T-helper 2 cell treated with Interferon-gamma antibody and Interleukin-4, amounts not matched to agents 5 μg/mL and 100 μg/mL, for 36 hours (primary cell): ENCODE measurements at places on chromosomes 6 and 20.
A peak's percentile ranks its signal among the peaks of the same experiment; 100 is the strongest.

GRCh38 chr6:110137924-110138887 lies 41.3 kb downstream of the WASF1 start:
- peaks cover 2% of the 10 kb centered on the region for H3K27me3 ChIP-seq
- no peak for DNase-seq
- no peak overlapping the region for H3K4me3 ChIP-seq
- H3K36me3 ChIP-seq, result no peaks in the 10 kb centered on the region
- H3K4me1 ChIP-seq, result no peaks in the 10 kb centered on the region

- peak overlapping the region; percentile 78 for H3K4me3 ChIP-seq
- peaks cover 6% of the 10 kb centered on the region for H3K27me3 ChIP-seq
- H3K27ac ChIP-seq, result no peak overlapping the region
These were observed 57.2 kb upstream of the ARID1B start for GRCh38 chr6:156719720-156720563.

GRCh38 chr6:94213226-94213625 lies 793.9 kb upstream of the EPHA7 start:
- no peak overlapping the region for H3K27ac ChIP-seq
- no peak for DNase-seq
- no peaks in the 10 kb centered on the region for H3K4me1 ChIP-seq
- no peak overlapping the region for H3K4me3 ChIP-seq

GRCh38 chr6:44020148-44020547 lies 107.1 kb downstream of the MRPL14 start:
- H3K4me3 ChIP-seq, result no peak overlapping the region
- no peaks in the 10 kb centered on the region for H3K4me1 ChIP-seq
- no peak overlapping the region for H3K27ac ChIP-seq
- no peaks in the 10 kb centered on the region for H3K27me3 ChIP-seq
- H3K36me3 ChIP-seq, result no peaks in the 10 kb centered on the region

GRCh38 chr6:124977067-124977908 lies 15.1 kb downstream of the RNF217 start:
- H3K4me1 ChIP-seq, result no peaks in the 10 kb centered on the region
- DNase-seq, result no peak
- H3K27ac ChIP-seq, result no peak overlapping the region
- H3K36me3 ChIP-seq, result no peaks in the 10 kb centered on the region
- H3K27me3 ChIP-seq, result no peaks in the 10 kb centered on the region

GRCh38 chr6:95232446-95232845 lies 344.9 kb upstream of the MANEA start:
- H3K27ac ChIP-seq, result no peak overlapping the region
- H3K4me1 ChIP-seq, result no peaks in the 10 kb centered on the region
- H3K4me3 ChIP-seq, result no peak overlapping the region
- no peaks in the 10 kb centered on the region for H3K27me3 ChIP-seq
- no peak for DNase-seq

GRCh38 chr20:39960522-39961428 lies 728.3 kb downstream of the MAFB start:
- no peak overlapping the region for H3K27ac ChIP-seq
- no peaks in the 10 kb centered on the region for H3K36me3 ChIP-seq
- DNase-seq, result no peak
- no peaks in the 10 kb centered on the region for H3K4me1 ChIP-seq
- no peak overlapping the region for H3K4me3 ChIP-seq
- H3K27me3 ChIP-seq, result no peaks in the 10 kb centered on the region

DNA sequence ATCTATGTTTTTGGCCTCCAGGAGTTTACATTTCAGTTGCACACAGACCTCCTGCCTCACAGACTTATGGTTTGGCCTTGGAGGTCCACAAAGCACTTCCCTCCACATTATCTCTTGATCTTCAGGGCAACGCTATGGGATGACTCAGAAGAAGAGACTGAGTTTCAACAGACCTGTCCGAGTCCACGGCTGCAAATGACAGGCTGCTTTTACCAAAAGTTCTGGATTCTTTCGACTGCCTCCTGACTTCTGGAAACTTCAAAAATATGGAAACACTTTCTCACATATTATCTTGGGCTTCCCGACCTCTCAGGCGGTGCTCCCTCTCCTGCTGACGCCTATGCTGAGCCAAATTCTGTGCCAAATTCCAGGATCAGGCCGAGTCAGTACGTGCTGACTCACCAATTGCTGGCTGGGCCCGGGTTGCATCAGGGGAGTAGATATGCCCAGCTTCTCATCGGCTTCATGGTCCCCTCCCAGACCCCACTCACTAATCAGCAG lies 190.2 kb downstream of the BMP7 start:
- no peak for DNase-seq
- no peak overlapping the region for H3K27ac ChIP-seq
- H3K36me3 ChIP-seq, result no peaks in the 10 kb centered on the region

- no peaks in the 10 kb centered on the region for H3K27me3 ChIP-seq
- no peak overlapping the region for H3K27ac ChIP-seq
These were observed 646.0 kb upstream of the MARCKS start for GRCh38 chr6:113211170-113211569.

DNA sequence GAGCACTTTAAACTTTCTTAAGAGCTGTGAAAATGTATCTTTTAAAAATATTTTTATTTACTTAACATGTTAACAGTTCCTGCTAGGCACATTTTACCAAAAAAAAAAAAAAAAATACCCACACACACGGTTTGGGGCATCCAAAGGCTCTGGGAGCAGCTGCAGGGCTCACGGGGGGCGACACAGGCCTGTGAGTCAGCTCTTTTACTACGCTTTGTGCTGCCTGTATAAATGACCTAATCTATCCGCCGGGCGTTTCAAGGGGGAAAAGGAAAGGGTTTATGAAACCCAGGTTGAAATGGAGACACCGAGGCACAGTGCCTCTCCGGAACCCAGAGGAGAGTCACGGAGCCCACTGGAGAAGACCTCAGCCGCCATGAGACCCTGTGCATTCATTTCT lies 40.4 kb downstream of the DLL1 start:
- H3K27me3 ChIP-seq, result peaks cover 4% of the 10 kb centered on the region
- no peak for DNase-seq
- H3K27ac ChIP-seq, result no peak overlapping the region
- no peak overlapping the region for H3K4me3 ChIP-seq
- no peaks in the 10 kb centered on the region for H3K4me1 ChIP-seq

GRCh38 chr6:105607636-105608621 lies 205.0 kb upstream of the PREP start:
- no peaks in the 10 kb centered on the region for H3K36me3 ChIP-seq
- peaks cover 7% of the 10 kb centered on the region for H3K27me3 ChIP-seq
- no peak overlapping the region for H3K4me3 ChIP-seq
- DNase-seq, result no peak
- H3K27ac ChIP-seq, result no peak overlapping the region
- peaks cover 11% of the 10 kb centered on the region for H3K4me1 ChIP-seq

DNA sequence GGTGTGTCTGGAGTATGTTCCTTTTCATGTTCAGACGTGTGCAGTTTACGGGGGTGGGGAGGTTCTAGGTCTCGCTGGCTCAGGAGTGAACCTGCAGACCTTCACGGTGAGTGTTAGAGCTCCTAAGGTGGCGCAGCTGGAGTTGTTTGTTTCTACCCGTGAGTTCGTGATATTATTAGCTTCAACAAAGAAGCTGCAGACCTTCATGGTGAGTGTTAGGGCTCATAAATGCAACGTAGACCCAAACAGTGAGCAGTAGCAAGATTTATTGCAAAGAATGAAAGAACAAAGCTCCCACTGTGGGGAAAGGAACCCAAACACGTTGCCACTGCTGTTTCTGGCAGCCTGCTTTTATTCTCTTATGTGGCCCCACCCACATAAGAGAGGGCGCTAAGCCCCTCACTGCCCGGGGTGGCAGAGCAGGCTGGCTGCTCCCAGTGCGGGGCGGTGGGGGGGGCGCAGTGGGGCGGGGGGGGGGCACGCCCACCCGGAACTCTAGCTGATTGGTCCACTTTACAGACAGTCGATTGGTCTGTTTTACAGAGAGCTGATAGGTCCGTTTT lies 41.3 kb upstream of the GMPR start:
- no peak for DNase-seq
- peaks cover 33% of the 10 kb centered on the region for H3K27me3 ChIP-seq
- no peak overlapping the region for H3K4me3 ChIP-seq
- no peaks in the 10 kb centered on the region for H3K4me1 ChIP-seq
- H3K36me3 ChIP-seq, result no peaks in the 10 kb centered on the region

GRCh38 chr6:51314965-51315364 lies 496.3 kb downstream of the TFAP2B start:
- DNase-seq, result no peak
- no peaks in the 10 kb centered on the region for H3K36me3 ChIP-seq
- no peak overlapping the region for H3K27ac ChIP-seq

DNA sequence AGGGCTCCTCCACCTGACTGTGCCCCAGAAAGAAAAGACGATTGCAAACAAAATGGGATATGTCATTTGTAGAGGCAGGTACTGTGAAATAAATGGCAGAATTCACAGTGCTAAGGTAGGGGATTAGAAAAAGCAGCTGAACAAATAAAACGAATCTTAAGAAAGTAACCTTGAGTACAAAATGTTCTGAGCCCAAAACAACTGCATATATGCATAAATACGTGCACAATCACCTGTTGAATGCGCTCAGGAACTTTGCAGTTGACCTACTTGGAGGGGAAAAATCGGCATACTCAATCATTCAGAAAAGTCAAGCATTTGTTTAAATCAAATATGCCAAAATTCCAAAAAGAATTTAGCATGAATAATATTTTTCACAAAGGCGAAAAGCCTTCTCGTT lies 772.1 kb upstream of the FLRT3 start:
- DNase-seq, result no peak
- H3K4me3 ChIP-seq, result no peak overlapping the region
- H3K27me3 ChIP-seq, result no peaks in the 10 kb centered on the region
- no peaks in the 10 kb centered on the region for H3K4me1 ChIP-seq
- no peaks in the 10 kb centered on the region for H3K36me3 ChIP-seq
